KBM-7 (cell line): ENCODE measurements at places on chromosomes 3 and 15.

DNA sequence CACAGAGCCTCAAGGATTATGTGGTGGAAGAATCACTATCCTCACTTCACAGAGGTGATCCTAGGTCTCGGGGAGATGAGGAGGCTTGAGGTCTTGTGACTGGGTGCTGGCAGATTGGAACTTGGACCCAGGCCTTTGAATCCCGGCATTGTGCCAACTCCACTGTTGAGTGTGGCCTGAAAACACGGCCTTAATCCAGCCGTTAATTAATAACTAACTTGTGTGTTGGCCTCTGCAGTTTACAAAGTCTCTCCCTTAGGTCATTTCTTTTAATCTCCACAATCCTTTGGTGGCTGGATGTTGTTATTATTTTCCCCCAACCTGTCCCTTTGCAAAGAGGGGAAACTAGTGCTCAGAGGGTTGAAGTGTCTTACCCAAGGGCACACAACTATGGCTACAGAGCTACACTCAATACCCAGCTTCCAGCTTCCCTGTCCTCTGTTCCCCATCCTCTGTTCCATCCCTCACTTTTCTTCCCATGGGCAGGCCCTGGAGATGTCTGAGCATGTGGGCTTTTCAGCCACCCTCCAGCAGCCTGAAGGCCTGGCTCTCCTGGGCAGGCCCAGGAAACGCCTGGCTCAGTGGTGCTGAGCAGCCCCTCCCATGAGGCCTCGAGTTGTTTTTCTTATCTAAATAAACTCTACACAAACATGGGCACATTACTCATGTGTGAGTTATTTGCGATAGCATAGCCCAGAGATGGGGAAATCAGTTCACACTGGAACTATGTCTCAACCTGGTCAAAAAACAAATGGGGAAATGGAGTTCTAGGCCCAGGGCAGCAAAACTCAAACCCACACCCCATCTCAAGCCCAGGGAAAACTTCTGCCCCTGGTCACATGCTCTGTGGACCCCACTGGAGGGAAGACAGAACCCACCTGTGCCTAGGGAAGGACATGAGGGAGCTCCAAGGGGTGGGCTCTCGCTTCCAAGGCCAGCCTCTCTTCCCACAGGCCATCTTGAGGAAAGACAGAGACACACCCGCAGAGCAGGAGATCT is 16.8 kb upstream of the SMAD3 start:
- DNase-seq, result no peak

- DNase-seq, result no peak
These were observed 4.1 kb downstream of the DET1 start for GRCh38 chr15:88542342-88542733.

- no peak for DNase-seq
These were observed 44.8 kb downstream of the POLR2M start for GRCh38 chr15:57751177-57751800.

GRCh38 chr15:41838400-41838897 is at the start of gene PLA2G4B:
TSS of gene PLA2G4B (plus strand) at chr15:41838847. CDS start at chr15:41838914, 67 bp downstream.
- no peak for DNase-seq

GRCh38 chr15:25242957-25243799 is 195.6 kb downstream of the UBE3A start:
- no peak for DNase-seq

DNA sequence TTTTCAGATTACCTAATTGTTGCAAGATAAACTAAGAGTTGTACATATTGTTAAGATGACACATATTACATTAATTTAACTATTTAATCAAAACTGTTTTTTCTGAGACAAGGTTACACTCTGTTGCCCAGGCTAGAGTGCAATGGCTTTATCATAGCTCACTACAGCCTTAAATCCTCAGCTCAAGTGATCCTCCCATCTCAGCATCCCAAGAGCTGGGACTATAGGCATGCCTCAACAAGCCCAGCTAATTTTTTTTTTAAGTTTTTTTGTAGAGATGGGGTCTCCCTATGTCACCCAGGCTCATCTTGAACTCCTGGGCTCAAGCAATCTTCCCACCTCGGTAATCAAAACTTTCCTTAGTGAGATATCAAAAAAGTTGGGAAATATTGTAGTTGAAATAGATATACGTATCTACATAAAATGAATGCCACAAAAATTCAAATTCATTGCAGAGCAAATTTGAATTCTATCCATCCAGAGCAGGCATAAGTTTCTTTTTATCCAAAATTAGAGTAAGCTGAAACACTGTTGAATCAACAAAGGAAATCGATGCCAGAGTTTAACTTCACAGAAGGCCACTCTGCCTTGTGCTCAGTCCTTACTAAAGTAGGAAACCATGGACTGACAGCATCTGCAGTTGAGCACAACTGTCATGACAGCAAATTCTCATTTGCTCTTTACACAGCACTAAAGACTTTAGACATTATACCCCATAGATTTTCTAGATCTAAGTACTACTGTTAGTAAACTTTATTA is 15.5 kb downstream of the ATOSA start:
- DNase-seq, result no peak

DNA sequence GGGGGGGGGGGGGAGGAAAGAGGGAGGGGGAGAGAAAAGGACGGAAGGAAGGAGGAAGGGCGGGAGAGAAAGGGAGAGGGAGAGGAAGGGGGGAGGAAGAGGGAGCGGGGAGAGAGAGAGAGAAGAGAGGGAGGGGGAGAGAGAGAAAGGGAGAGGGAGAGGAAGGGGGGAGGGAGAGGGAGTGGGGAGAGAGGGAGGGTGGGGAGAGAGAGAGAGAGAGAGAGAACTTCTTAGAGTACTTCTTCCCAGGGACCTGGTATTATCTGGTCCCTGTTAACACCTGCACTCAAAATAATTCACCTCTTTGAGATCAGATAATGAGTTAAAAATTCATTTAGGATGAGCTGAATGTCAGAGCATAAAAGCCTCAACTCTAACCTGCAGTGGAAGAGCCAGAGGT is 1.1 kb downstream of the SEC13 start:
- no peak for DNase-seq

- DNase-seq, result no peak
These were observed 11.4 kb upstream of the SNRPA1 start for GRCh38 chr15:101306341-101307047.
